Liver (tissue), 10 donors: ENCODE measurements at places on chromosomes 16 and 17.

DNA sequence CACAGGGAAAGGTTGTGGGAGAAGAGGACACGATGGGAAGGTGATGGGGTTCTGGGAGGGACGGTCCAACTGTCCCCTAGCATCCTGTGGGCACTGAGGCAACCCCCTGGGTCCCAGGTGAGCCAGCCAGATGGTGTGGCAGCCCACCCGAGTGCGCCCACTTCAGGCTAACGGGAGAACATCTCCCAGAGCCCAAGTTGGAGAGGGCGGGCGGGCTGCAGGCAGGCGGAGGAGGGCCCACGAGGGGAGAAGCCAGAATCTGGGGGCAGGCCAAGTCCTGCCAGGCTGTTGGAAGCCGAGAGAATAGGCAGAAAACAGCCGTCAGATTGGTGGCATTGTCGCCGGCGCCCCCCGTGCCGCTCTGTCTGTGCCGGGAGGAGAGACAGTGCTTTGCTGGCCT is 13.8 kb upstream of the ABCC3 start:
- no peak for DNase-seq

GRCh38 chr17:72528683-72529082 is 407.9 kb downstream of the SOX9 start:
- no peak for DNase-seq

- DNase-seq: no peak
Observed at GRCh38 chr16:11583889-11584565, 2.7 kb downstream of the LITAF start.

DNA sequence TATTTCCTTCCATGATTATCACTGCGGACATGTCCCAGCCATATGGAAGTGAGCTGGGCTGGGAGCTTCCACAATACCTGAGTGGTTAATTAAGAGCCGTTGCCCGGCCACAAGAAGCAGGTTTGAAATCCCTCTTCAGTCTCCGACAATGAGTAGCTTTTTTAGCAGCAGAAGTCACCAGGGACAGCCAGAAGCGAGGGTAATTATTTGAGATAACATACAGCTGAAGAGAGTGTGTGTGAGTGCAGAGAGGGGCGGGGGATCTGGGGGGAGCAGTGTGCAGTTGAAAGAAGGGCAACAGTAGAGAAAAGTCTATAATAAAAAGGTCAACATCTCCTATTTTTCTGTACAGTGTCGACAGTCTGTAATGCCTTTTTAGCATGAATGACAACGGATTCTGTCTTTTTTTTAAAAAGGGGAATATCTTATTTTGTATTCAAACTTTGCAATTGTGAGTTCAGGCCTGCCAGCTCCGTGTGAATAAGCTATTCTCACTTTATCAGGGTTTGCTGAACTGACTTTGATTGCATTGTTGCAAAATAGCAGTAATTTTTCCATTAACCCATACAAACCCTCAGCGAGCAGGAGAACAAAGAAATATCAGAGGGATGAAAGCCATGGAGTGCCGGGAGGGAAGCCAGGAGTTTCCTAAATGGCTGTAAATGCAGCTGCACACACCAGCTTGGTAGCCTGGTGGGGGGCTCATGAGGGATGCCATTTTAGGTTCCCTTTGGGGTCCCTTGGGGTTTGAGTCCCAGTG is 220.3 kb upstream of the IRX3 start:
- no peak for DNase-seq

DNA sequence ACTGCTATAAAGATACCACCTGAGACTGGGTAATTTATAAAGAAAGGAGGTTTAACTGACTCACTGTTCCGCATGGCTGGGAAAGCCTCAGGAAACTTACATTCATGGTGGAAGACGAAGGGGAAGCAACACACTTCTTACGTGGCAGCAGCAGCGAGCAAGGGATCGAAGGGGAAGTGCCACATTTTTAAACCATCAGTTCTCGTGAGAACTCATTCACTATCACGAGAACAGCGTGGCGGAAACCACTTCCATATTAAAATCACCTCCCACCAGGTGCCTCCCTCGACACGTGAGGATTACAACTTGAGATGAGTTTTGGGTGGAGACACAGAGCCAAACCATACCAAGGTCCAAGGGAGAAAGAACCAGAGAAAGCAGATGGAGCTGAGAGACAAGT is 454.3 kb upstream of the CDH11 start:
- no peak for DNase-seq
